T-helper 2 cell treated with Interferon-gamma antibody and Interleukin-4, amounts not matched to agents 5 μg/mL and 100 μg/mL, for 36 hours (primary cell): ENCODE measurements at places on chromosomes 16 and 17.
A peak's percentile ranks its signal among the peaks of the same experiment; 100 is the strongest.

GRCh38 chr16:87602001-87602775 lies at the start of gene JPH3:
TSS of gene JPH3 (plus strand) at chr16:87602508. CDS start at chr16:87603147, 639 bp downstream.
- DNase-seq: no peak

DNA sequence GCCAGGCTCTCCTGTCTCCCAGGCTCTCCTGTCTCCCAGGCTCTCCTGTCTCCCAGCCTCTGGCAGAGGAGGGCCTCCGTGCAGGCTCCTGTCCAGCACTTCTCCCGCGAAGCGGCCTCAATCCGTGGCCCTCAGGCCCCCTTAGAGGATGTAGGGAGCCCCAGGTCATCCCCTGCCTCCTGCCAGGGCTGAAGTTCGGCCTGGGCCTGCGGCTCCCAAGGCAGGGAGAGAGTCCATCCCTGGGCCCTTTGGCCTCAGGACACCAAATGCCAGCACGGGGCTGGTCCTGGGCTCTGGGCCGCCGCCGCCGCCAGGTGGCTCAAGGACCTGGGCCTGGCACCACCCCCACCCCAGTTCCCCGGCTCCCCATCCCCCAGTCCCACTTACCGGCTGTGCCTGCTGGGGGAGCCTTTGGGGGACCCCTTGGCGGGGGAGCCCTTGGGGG lies 370 bp downstream of the EVPL start:
- no peak for DNase-seq

- DNase-seq: no peak
Observed at GRCh38 chr16:87465306-87465705, 27.5 kb downstream of the ZCCHC14 start.

- no peak for DNase-seq
Observed at GRCh38 chr17:42568341-42569111, 1.6 kb downstream of the MLX start.

GRCh38 chr17:79804856-79805696 lies 8.2 kb upstream of the CBX8 start:
- DNase-seq: no peak

DNA sequence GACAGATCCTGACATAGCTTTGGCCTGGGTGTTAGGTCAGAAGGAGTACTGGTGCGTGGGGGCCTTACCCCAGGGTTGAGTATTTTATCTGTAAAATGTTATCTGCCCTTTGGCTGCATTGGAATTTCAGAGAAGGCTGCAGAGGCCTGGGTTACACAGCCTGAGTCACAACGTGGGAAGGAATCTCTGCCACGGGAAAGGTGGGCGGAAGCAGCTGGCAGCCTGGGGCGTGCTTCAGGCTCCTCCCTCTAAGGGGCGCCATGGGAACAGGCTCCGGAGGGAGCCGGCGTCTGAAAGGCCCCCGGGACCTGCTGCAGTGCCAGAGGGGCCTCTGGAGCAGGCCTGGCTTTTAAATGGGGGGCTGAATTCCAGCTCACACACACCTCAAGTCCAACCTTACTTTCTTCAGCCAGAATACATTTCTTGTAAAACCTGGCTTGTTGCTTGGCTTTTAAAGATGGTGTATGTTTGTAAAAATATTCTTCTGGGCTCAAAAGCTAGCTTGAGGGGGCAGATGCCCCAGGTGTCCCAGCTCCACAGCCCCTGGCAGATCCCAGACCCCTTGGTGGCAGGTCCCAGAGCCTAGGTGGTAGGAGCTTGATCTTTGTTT lies 142.2 kb downstream of the RAB11FIP4 start:
- DNase-seq: peak; percentile 36

DNA sequence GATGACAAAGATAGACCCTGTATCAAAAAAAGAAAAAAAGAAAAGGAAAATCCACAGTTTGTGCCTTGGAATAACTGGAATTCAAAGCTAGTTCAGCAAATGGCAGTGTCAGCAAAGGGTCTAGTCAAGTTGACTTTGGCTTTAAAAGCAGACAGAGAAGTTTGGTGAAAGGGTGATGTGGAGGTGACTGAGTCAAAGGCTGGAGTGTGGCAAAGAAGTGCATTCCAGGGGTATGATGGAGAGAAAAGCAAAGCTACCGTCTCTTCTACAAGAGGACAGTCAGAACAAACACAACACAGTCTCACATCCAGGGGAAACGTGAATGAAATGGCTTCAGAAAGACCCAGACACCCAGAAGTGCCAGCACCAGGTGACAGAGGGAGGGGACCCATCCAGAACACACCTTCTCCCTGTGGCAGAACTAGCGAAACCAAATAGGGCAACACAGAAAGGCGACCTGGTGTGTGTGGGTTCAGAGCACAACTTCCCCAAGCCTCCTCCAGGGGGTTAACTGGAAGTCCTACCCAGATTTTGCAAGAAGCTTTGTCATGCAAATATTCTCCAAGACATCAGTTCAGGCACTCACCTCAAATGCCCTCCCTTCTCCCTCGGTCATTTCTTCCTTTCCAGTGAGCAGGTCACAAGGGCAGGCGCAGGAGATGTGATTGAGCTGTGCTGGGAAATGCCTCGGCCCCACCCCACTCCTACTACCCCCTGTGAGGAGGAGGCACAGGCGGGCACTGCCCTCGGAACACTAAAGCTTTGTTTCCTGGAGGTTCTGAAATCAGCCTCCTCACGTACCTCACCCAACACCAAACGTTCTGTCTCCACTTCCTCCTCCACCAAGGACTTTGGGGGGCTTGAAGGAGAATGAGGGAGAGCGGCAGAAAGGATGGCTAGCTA lies 481.9 kb downstream of the SOX9 start:
- DNase-seq: no peak

- no peak for DNase-seq
Observed at GRCh38 chr17:32601866-32602265, 115.1 kb downstream of the CDK5R1 start.

DNA sequence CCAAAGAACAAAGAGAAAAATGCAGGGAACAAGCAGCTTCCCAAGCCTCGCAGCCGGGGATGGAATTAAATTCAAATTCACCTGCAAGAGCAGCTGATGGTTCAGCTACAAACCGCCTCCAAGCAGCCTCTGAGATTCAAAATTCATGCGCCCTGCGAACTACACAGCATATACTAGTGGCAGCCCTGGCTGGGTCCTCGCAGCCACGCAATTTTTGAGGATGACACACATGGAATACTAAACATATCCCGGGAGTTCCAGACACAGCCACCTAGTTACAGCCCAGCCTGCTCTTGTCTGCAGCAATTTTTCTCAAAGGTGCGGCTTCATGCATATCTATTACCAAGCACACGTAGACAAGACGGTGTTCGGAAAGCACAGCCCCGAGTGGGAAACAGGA lies 35.9 kb upstream of the KIFC3 start:
- no peak for DNase-seq

DNA sequence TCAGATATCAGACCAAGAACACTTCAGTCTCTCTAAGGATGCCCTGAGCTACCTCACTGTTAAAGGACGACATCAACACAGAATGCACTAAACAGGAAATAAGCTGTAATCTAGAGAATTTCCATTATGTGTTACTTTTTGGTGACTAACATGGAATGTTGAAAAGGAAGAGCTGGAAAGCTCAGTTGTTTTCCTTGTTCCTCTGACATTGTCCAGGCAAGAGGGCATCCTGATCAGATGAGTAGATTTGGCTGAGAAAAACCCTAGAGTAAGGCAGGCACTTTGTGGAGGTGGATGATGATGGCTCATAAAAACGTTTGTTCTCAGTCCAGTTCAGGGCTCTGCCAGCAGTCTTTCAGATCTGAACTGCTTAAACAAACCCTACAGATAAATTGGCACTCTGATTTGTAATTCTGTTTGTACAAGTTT lies 34.0 kb downstream of the DGKE start:
- DNase-seq: no peak

GRCh38 chr17:10984220-10984619 lies 146.3 kb upstream of the PIRT start:
- DNase-seq: no peak

- DNase-seq: no peak
Observed at GRCh38 chr17:37614823-37615222, 5.6 kb upstream of the SYNRG start.

DNA sequence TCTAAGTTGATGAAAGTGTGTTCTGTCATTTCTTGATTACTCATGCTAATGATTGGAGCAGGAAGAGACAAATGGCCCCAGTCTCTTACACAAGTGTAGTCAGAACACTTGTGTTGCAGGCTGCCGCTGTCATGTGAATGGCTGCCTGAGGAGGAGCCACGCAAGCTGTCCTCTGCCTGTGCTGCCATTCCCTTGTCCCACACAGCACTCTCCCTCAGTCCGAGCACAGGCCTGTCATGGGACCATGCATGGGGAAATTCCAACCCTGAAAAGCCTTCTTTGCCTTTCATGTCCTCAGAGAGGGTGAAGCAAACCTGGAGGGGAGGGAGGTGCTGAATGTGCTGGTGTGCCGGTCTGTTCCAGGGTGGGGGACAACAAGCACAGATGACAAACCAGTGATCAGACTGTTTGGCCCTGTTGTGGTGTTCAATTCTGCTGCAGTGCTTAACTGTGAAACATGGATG lies 109.4 kb downstream of the MRTFB start:
- DNase-seq: no peak

GRCh38 chr16:29700253-29700987 lies 21.4 kb downstream of the QPRT start:
- peak; percentile 67 for DNase-seq

GRCh38 chr17:78960928-78961327 lies 18.8 kb downstream of the LGALS3BP start:
- no peak for DNase-seq

GRCh38 chr17:27746881-27747280 lies 53.4 kb downstream of the NOS2 start:
- no peak for DNase-seq

DNA sequence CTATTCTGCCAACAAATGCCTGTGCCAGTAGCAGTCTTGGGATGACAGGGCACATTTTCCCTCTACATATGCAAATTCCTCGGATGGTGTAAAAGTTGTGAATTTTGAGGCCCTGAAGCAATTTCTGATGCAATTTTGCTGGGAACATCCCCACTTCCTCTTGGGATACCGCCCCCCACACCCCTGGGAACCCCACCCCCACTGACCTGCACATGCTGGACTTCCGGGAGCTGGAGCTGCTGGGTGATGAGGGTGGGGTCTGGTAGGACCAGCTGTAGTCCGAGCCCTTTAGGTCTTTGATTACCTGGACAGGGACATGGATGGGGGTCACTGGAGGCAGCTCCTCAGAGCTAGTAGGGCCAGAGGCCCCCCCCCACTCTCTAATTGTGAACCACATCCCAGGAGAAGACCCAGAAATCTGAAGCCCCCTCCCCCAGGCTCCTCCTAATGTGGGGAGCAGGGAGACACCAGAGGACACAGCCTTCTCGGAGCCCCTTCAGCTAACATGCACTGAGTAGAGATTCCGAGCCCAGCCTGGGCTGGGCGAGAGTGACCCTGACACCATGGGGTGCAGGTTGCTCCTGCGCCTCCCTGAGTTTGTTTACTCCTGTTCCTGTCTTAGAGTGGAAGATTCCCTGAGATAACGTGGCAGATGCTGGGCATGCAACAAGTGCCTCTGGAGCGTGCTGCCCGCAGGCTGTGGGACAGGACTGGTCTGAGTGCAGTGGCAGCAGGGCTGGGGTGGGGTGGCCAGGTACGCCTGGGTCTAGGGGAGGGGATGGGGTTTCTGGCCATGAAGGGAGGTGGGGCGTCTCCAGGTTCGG lies 9.0 kb downstream of the MTSS2 start:
- DNase-seq: no peak

DNA sequence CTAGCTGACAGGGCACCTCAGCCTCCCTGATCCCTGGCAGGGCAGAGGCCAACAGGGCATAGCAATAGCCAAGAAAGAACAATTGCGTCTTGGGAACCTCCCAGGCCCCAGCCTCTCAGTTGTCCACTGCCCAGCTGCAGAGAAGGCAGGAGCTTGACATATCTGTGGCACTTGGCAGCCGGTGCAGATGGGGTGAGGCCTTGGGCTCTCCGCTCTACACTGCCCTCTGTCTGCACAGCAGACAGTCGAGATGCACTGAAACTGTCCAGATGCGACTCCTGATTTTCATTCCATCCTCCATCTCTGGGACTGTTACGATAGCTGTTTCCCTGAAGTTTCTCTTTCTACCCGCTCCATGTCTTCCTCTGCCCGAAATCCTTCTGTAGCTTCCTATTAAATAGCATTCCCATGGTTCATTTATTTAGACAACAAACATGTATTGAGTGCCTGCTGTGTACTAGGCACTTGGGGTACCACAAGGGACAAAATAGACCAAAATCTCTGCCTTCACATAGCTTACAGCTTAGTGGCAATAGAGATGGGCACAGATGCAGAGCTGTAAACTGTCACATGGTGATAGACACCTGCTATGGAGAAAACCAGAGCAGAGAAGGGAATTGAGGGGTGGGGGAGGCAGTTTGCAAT lies 3.3 kb downstream of the POLR3E start:
- DNase-seq: peak; percentile 33

DNA sequence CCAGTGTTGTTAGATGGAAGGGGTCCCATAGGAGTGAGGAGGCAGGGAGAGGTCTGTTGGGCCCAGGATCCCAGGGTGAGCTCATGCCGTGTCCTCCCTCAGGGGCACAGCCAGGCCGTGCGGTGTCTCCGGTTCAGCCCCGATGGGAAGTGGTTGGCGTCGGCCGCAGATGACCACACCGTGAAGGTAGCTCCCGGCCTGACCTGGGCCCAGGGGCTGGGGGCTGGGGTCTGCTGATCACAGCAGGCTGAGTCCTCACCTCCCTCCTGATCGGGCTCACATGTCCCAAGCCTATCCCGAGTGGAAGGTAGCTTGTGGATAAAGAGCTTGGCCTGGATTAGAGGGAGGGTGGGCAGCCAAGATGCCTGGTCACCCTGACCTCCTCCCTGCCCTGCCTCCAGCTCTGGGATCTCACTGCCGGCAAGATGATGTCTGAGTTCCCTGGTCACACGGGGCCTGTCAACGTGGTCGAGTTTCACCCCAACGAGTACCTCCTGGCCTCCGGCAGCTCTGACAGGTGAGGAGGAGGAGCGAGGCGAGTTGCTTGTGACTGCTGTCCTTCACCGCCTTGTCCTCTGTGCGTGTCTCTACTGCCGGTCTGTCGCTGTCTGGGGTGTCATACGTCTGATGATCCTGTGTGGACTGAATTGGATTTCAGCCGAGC lies 16.1 kb downstream of the KATNB1 start:
- no peak for DNase-seq

DNA sequence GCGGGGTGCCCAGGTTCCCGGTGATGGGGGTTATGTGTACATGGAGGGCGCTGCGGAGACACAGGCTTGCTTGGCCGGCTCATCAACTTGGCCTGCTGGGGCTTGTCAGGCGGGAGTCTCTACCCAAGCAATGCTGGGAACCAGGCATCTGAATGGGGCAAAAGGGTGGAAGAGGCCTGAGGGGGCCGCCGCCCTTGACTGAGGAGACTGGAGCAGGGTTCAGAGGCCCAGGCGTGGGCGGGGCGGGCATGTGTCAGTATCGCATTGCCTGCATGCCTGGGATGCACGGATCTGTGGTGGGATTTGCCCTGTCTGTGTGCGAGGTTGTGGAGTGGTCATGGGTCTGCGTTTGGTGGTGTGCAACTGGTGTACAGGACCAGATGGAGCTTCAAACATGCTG lies 21.1 kb downstream of the ARHGAP23 start:
- DNase-seq: no peak

- DNase-seq: no peak
Observed at GRCh38 chr16:15855704-15856003, 1.2 kb downstream of the MYH11 start.

GRCh38 chr17:35238821-35239220 lies 4.1 kb upstream of the SLFN5 start:
- no peak for DNase-seq
